ENCODE measurements at places on chromosomes 4 and X. TPM values are rescaled to one million over a fixed set of nuclear protein-coding genes. Genes with fewer than 3 reads are reported as not detected.

- DNase-seq = no peak
Measured at GRCh38 chr4:121150486-121150885, 13.6 kb downstream of the TNIP3 start.

Gene CTAG2
- not detected for total RNA-seq

- no peak for DNase-seq
Measured at GRCh38 chrX:41721590-41721989, 2.4 kb upstream of the GPR82 start.

DNA sequence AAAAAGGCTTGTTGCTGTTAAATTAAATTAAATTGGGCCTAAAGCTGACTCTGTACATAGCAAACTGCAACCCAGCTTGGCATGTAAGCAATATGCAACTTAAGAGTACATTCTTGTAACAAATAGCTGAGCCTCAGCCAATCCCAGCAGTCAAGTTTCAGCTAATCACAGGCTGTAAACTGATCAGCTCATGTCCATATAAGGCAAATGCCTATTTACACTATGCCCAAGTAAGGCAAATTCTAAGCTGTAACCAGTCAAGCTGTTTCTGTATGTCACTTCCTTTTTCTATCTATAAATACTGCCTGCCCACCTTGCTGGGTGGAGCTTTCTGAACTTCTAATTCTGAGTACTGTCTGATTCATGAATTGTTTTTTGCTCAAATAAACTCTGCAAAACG is 429.1 kb upstream of the FTHL17 start:
- no peak for DNase-seq

DNA sequence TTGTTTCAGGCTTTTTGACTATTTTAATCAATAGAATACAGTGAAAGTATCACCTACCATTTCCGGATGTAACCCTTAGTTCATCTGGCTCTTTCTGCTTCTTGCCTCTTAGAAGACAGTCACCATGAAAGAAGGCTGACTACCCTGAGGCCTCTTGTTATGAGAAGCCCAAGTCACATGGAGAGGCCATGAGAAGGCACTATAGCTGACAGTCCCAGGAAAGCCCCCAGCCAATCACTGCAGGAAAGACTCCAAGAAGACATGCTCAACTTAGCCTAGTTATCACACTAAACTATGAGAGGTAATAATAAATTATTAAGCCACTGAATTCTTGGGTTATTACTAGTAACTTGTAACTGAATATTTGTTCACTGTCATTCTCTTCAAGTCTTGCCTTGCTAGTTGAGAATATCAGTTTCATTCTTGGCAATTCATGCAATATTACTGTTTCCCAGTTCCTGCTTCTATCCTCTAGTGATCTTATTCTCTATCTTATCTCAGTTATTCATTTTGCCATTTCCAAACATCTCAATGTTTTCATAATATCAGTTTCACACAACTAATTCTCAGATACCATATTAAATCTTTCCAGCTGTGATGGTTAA is 57.1 kb upstream of the GUCY1A1 start:
- DNase-seq = no peak

DNA sequence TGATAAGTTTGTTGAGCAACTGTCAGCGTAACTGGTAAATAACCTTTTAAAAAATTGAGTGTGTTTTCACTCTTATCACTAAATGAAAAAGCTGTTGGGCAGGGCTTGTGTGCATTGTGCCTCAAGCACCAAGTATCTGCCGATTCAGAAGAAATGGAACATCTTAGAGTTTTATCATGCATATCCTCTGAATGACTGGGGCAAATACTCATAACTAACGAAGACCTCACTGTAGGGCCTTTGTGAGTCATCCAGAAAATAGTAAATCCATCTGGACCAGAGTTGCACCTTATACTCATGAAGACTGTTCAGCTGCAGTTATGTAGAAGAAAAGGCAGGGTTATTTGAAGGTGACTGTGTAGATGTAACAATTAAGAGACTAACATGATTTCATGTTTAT is 222.1 kb downstream of the CAMK2D start:
- no peak for DNase-seq

Gene UGT2B15
- total RNA-seq = not detected

- no peak for DNase-seq
Measured at GRCh38 chrX:141405853-141406492, 163.7 kb upstream of the SPANXC start.

Gene TMPRSS11D
- not detected for total RNA-seq

- DNase-seq = peak; percentile 63
Measured at GRCh38 chr4:1843852-1844251, 12.1 kb downstream of the LETM1 start.

GRCh38 chr4:105343146-105343931 is 130.5 kb downstream of the PPA2 start:
- DNase-seq = no peak

- DNase-seq = no peak
Measured at GRCh38 chr4:12770351-12770750, 713.8 kb downstream of the RAB28 start.

DNA sequence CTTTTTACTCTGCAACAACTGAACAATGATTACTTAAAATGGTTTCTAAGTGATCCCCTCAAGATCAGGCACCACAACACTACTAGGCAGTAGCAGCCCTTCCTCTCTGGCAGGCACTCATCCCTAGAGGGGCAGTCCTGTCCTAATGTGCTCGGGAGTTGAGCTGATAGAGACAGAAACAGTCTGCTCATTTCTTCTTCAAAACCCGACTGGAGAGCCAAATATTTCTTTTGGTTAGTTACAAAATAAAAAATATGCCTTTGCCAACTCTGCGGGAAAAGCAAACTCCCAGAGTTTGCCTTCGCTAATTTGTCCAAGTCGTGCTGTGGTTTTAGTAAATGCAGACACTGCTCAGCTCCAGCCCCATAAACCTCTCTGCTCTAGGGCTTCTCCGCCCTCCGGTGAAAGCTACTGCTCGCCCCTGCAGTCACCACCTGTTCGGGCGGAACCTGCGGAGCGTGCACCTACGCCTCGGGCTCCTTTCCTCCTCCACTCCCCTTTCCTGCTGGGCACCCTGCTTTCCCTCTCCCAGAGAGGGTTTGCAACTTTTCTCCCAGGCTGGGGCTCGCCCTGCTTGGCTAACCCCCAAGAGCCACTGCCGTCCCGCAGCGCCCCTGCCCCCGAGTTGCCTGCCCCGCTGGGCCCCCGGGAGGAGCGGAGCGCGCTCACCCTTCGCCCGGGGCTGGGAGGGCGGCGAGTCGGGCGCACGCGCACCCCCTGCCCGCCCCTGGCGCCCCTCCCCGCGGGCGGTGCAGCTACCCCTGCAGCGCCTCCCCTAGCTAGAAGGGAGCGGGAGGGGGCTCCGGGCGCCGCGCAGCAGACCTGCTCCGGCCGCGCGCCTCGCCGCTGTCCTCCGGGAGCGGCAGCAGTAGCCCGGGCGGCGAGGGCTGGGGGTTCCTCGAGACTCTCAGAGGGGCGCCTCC is at the start of gene NPNT:
NPNT (plus strand) TSS at position 812 of the 923 bp plus-strand sequence. CDS start 182 bp downstream, outside the sequence.
- DNase-seq = peak; percentile 24

Gene GASK1B
- total RNA-seq = 61.5 TPM

DNA sequence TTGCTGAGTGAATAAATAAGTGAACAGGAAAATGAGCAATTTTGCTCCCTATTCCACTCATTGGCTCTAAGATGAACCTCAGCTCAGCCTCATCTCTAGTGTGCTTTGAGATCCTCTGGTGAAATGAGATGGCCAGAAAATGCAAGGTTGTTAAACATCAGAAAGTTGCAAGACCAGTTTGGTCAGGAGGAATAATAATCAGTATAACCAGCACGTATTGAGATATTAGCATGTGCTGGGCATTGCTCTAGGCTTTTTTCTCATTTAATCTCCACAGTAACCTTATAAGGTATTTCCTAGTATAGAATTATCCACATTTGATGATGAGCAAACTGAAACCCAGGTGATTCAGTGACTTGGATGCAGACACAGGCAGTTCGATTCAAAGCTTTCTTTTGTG is 110.5 kb upstream of the PAK3 start:
- DNase-seq = no peak

DNA sequence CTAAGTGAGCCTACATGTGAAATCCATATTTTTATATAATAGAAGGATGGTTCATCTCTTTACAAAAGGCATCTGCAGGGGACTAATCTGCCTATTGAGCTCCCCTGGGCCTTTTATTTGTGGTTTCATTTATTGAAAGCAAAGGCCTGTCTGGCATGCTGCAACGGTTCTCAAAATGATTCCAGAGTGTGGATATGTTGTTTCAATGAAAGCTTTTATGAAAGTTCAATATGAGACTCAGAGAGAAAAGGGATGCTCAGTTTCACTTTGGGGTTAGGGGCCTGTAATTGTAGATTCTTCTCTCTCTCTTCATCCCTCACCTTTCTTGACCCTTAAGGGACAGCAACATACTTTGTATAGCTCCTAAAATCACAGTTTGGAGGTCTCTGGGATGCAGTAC is 204.2 kb upstream of the CASK start:
- no peak for DNase-seq

GRCh38 chrX:20637351-20637750 is 370.6 kb upstream of the RPS6KA3 start:
- DNase-seq = no peak

DNA sequence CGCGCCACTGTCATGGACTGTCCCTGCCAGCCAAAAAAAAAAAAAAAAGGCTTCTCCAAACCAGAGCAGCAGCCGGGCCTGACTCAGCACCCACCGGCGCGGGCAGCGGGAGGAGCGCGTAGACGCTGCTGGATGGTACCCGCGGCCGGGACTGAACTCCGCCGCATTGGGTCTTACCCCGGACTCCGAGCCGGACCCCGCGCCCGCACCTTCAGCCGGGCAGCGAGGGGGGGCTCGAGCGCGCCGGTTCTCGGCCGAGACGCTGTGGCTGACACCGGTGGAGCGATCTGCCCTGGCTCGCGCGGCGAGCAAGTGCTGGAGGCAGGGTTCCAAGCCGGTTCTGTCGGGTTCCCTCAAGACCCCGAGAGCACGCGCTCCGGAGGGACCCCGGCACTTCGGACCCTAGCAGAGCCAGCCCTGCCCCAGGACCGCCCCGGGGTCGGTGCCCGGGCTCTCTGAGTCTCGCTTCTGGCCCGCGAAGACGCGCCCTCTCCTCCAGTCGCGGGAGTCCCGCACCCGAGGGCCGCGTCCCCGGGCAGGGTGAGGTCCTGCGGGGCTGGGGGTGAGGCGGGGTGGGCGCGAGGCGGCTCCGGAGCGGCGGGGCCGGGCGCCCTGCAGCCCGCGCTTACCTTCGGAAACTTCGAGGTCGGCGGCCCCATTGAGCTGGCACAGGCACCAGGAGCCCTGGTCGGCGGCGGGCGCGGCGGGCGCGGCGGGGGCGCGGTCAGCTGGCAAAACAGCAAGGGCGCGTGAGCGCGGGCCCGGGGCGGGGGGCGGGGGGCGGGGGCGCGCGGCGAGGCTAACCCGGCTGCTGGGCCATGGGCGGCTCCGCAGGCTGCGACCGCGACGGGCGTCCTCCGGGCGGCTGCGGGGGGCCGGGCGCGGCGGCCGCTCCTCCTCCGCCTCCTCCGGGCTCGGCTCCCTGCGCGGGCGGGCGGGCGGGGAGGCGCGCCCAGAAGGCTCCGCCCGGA is 11.8 kb upstream of the MAN2B2 start:
- DNase-seq = no peak

Gene CSAG2
- total RNA-seq = not detected

DNA sequence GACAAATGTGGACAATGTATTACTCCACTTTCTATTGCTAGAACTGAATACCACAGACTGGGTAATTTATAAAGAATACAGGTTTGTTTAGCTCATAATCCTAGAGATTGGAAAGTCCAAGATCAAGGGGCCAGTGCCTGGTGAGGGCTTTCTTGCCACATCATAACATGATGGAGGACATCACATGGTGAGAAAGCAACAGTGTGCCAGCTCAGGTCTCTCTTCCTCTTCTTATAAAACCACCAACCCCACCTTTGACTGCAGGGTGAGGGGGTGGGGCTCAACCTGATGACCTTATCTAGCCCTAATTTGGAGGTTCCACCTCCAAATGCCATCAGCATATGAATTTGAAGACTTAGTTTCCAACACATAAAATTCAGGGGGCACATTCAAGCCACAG is 105.7 kb upstream of the CXorf66 start:
- DNase-seq = no peak

Gene FREM3
- total RNA-seq = not detected

Gene TEX13B
- total RNA-seq = not detected
